Right forelimb (tissue), 1 donor: ENCODE measurements at places on chromosomes 5 and 9.
A peak's percentile ranks its signal among the peaks of the same experiment; 100 is the strongest.

- no peak for DNase-seq
Measured at GRCh38 chr9:137058521-137059234, 4.8 kb upstream of the ENTPD2 start.

- DNase-seq: no peak
Measured at GRCh38 chr5:152542741-152543140, 137.7 kb upstream of the NMUR2 start.

DNA sequence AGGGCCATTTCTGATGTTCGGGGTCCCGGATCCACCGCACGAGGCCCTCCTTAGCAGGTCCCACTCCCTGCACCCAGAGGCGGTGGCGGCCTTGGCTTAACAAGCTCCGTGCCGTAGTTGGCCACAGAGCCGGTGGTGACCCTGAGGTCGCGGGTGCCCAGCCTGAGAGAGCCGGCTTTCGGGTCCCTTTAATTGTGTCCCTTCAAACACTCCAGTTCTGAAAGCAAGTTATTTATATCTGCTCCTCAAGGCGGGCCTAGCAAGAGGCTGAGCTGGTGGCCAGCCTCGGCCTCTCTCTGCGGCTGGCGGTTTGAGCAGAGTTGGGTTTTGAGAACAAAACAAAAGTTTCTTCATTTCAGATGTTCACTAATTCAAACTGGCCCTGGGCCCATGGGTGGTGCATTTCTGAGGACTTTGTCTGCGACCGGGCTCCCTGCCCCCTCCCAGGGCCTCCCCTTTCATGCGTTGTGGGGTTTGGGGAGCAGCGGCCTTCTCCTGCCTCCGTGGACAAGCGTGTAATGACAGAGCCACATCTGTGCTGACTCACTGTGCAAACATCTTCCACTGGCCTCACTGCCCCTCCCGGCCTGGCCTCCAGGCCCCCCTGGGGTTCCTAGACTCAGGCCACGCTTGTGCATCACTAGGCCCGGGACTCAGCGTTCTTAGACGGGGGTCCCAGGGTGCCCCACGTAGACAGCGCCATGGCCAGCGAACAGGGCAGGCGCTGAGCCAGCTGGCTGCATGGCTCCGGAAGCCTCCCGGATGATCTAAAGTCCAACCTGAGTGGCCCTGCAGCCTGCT lies 49.4 kb upstream of the COL5A1 start:
- DNase-seq: peak; percentile 80

DNA sequence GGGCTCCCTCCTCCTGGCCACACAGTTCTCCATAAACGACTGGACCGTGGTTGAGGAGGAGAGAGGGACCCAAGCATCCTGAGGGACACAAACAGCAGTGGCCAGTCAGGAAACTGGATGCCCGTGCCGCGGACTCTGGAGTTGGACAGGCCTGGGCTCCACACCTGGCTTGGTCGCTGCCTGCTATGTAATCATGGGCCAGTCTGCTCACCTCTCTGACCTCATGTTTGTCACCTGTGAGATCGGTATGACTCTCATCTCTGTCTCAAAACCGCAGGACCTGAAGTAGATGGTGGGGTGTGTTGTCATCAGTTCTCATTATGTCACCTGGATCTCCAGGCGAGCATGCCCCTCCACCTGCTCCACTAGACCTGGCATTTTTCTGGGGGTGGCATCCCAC lies 14.5 kb downstream of the CXXC5 start:
- no peak for DNase-seq

- no peak for DNase-seq
Measured at GRCh38 chr5:67516948-67517565, 320.5 kb upstream of the CD180 start.

DNA sequence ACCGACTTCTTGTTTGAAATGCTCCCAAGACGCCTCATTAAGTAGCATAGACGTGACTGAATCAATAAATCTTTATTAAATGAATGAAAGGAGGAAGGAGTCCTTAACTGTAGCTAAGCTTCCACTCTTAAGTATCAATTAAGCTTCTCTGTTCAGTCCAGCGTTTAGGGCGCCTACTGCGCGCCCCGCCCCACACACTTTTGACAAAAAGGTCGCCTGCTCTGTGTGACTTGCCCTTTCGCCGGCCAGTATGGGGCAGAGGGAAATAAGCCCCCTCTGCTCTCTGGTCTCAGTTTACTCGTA lies 662 bp upstream of the DOLPP1 start:
- DNase-seq: no peak

DNA sequence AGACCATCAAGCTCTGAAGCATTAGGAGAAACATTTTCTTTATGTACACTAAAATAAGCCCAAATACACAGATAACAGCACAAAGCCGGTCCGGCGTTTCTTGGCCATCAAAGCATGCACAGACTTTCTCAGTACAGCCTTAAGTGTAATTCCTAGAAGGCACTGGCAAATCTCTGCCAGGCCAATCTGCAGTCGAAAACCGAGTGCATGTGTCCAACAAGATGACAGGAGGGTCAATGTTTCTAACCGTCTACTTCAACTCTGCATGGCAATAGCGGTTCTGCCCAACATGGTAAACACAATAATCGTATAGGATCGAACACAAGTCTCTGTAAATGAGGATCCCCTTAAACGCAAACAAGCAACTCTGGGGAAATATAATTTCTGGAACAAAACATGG lies 1.1 kb downstream of the ARL15 start:
- no peak for DNase-seq
